ENCODE measurements at places on chromosomes 4 and X. TPM values are rescaled to one million over a fixed set of nuclear protein-coding genes. Genes with fewer than 3 reads are reported as not detected.

DNA sequence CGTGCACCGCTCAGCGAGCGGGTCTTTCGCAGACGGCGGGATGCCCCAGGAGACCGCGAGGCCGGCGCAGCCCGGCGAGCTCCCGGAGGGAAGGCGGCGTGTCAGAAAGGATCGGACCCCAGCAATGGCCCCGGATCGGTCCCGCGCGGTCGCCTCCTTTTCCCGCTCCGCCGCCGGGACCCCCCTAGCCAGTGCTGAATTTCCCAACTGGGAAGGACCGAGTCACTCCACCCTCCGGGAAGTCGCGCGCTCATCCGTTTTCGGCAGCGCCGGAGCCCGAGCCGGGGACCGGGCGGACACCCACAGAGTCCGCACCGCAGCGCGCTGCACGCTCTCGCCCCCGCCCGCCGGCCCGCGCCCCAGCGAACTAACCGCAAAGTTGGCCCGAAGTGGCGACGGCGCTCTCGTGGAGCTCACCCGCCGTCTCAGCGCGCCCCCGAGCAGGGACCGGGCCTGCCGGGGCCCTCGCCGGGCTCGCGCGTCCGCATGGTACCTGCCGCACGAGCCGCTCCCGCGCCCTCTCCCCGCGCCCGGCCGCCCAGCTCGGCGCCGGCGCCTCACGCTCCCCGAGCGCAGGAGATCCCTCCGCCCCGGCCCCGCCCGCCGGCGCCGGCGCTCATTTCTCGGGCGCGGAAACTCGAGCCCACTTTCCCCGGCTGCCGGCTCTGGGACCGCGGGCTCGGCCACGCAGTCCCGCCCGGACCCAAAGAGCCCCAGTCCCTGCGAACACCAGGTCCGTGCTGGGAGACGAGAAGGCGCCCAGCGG is at the start of gene FAT1:
Gene FAT1, minus strand, starts transcription at position 565 of the 766 bp plus-strand sequence. CDS start 14,029 bp downstream, outside the sequence.
- peak; percentile 75 for DNase-seq

GRCh38 chr4:1339489-1339888 is 7.5 kb upstream of the UVSSA start:
- DNase-seq: no peak

Gene HTN1
- total RNA-seq: not detected

Gene PPP4R3C
- total RNA-seq: not detected

Gene LNX1
- 8.2 TPM for total RNA-seq

Measured in mucosa of descending colon (tissue), 3 donors.